Uterus (tissue), 4 donors: ENCODE measurements at places on chromosomes 1 and 21.

DNA sequence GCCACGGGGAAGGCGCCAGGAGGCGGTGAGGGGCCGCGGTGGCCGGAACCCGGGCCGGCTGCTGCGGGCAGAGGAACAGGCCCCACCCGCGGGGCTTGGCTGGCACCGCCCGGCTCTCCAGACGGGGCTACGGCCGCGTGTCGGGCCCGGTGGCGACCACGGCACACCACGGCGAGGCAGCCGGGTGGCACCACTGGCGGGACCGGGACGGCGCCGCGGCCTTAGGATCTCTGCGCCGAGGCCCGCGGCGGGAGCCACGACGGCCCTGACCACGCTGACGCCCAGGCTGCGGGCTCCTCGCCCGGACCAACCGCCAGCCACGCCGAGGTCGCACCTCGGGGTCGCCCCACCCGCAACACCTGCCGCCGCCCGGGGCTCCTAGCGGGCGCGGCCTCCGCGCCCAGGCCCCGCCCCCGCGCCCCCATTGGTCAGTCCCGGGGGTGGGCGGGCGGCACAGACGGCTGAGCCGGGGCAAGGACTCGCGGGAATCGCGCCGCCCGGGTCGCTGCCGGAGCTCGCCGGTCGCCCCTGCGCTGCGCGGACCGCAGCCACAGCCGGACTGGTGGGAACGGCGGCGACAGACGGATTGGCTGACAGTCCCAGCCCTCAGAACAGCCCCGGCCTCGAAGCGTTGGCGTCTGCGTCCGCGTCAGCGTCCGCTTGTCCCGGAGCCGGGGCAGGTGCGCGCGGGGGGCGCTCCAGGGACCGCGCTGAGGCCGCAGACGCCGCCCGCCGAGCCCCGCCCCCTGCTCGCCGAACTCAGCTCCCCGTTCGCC lies at the start of gene BMP8A:
Gene BMP8A (plus strand): TSS at position 491 of the 776 bp plus-strand sequence. CDS start 356 bp downstream, outside the sequence.
- H3K27me3 ChIP-seq: no peaks in the 10 kb centered on the region
- no peaks in the 10 kb centered on the region for H3K4me1 ChIP-seq
- DNase-seq: peak; percentile 38
- no peaks in the 10 kb centered on the region for H3K36me3 ChIP-seq
- no peak within 1 kb of the TSS for H3K27ac ChIP-seq
- H3K4me3 ChIP-seq: peak within 1 kb of the TSS; percentile 2

DNA sequence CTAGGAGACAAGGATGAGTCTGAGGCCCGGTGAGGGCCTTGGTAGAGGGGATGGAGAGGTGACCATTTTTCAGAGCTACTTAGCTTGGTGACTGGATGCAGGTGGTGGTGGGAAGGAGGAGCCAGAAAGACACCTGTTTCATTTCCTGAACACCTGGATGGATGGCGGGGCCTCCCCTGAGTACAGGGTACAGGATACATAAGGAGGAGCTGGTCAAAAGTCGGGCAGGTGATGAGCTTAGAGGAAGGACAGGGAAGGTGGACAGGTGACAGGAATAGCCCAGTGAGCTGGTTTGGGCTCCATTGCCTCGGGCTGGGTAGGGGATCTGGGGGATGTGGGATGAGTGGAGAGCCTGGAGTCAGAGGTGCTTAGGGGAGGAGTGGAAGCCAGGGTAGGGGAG lies 6.3 kb downstream of the FAAH start:
- H3K27ac ChIP-seq: no peak overlapping the region
- no peak for DNase-seq
- no peak overlapping the region for H3K4me3 ChIP-seq
- H3K4me1 ChIP-seq: no peaks in the 10 kb centered on the region
- H3K27me3 ChIP-seq: no peaks in the 10 kb centered on the region

DNA sequence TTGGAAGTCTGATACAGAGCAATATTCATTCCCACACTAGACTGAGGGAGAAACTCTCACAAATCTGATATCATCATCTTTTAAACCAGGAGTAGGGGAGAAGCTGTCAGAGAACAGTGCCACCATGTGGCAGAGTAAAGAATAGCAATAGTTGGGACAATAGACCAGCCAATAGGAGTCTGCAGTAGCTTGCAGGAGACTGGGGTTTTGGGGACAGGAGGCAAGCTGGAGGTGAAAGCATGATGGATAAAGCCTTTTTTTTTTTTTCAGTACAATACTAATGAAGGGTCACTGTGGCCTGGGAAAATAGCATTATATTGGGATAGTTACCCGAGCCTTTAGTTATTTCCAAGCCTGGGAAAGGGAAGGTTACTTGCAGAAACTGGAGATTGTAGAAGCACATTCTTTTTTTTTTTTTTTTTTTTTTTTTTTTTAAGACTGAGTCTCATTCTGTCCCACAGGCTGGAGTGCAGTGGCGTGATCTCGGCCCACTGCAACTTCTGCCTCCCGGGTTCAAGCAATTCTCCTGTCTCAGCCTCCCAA lies 120.7 kb downstream of the S1PR1 start:
- no peaks in the 10 kb centered on the region for H3K36me3 ChIP-seq
- no peaks in the 10 kb centered on the region for H3K27me3 ChIP-seq
- H3K4me1 ChIP-seq: no peaks in the 10 kb centered on the region
- peak; percentile 34 for DNase-seq

DNA sequence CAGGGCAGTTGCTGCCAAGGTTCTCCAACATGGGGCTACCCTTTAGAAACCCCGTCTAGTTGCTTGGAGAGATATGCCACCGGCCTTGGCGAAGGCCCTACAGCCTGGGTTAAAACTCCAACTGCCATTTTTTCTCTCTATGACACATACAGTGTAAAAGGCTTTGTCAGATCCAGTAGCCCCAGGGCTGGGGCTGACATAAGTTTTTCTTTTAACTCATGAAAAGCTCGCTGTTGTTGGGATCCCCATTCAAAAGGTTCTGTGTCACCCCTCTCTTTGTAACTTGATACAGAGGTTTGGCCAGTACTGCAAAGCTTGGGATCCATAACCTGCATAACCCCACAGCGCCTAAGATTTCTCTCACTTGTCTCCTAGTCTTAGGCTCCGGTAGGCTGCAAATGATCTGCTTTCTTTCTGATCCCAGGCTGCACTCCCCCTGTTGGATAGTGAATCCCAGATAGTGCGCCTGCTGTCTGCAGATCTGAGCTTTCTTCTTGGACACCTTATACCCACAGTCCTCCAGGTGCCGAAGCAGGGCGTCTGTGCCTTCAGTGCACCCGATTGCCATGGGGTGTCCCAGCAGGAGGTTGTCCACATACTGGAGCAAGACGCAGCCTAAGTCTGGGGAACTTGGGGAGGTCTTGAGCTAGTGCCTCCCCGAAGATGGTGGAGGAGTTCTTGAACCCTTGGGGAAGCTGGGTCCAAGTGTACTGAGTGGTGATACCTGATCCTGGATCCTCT lies 406.2 kb downstream of the TGFB2 start:
- H3K4me3 ChIP-seq: no peak overlapping the region
- no peaks in the 10 kb centered on the region for H3K36me3 ChIP-seq
- DNase-seq: no peak
- no peak overlapping the region for H3K27ac ChIP-seq

DNA sequence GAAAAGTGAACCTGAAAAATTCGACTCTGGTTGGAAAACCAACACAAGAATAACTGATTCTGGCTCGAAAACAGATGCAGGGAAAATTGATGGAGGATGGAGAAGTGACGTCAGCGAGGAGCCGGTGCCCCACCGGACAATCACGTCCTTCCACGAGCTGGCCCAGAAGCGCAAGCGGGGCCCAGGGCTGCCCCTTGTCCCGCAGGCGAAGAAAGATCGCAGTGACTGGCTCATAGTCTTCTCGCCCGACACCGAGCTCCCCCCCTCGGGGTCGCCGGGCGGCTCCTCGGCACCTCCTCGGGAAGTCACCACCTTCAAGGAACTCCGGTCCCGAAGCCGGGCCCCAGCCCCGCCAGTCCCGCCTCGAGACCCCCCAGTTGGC lies 1.9 kb downstream of the RUSC1 start:
- H3K27me3 ChIP-seq: no peaks in the 10 kb centered on the region
- DNase-seq: peak; percentile 53
- H3K27ac ChIP-seq: peak overlapping the region; percentile 99
- peak overlapping the region; percentile 86 for H3K4me3 ChIP-seq
- no peaks in the 10 kb centered on the region for H3K36me3 ChIP-seq

GRCh38 chr1:46682064-46682463 lies 10.4 kb downstream of the TEX38 start:
- no peak for DNase-seq
- no peaks in the 10 kb centered on the region for H3K36me3 ChIP-seq
- no peaks in the 10 kb centered on the region for H3K27me3 ChIP-seq
- H3K4me3 ChIP-seq: no peak overlapping the region
